ENCODE measurements at places on chromosomes 1 and 21. TPM values are rescaled to one million over a fixed set of nuclear protein-coding genes. Genes with fewer than 3 reads are reported as not detected.

Gene KRTAP7-1
- total RNA-seq: not detected

Gene ARHGEF10L
- 169 TPM for total RNA-seq

Gene GGPS1
- total RNA-seq: 10.1 TPM

Gene ZNF648
- total RNA-seq: 0.14 TPM

Gene SH3BGR
- 0.92 TPM for total RNA-seq

Measured in liver (tissue), 10 donors.